ENCODE measurements at places on chromosomes 7 and 10.
A peak's percentile ranks its signal among the peaks of the same experiment; 100 is the strongest.

DNA sequence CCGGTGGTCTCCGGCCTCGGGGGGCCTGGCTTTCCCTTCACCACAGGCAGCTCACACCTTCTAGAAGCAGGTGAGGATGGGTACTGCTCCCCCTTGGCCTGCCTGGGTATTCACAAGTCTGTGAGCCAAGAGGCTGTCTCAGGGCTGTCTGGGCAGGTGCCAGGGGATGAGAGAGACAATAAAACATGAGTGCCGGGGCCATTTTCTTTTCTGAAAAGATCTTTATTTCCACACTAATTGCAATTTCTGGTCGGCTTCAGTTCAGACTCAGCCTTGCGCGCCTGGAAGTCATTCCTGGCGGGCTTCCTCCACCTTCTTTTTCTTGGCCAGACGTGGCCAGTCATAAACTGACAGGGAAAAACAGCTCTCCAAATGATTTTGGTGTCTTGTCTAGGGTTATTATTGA lies 171.2 kb downstream of the ARHGAP12 start:
- no peak for DNase-seq

- DNase-seq, result no peak
These were observed 26.0 kb downstream of the NUP42 start for GRCh38 chr7:23207884-23208283.

DNA sequence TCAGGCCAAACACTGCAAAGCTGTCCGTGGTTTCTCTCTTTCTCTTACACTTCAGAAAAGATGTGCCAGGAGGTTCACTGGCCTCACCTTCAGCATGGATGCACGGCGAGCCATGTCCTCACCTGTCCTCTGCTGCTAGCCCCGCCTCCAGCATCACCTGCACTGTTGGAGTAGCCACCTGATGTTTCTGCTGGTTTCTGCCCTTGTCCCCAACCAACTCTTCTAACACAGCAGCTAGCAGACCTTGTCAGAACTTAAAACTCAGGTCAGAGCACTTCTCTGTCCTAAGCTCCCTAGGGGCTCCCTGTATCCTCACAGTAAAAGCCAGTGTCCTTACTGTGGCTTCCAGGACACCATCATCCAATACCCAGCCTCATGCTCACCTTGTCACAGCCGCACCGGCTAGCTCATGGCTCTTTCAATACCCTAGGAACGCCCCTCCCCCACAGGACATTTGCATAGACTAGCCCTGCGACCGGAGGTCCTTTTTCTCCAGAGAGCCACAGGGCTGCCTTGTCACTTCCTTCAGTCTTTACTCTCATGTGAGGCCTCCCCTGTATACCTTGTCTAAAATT lies 15.2 kb downstream of the PALD1 start:
- DNase-seq, result no peak

- no peak for DNase-seq
These were observed 85.8 kb downstream of the PAXIP1 start for GRCh38 chr7:154916856-154917807.

GRCh38 chr7:72080865-72081510 lies 331.1 kb downstream of the CALN1 start:
- DNase-seq, result no peak

DNA sequence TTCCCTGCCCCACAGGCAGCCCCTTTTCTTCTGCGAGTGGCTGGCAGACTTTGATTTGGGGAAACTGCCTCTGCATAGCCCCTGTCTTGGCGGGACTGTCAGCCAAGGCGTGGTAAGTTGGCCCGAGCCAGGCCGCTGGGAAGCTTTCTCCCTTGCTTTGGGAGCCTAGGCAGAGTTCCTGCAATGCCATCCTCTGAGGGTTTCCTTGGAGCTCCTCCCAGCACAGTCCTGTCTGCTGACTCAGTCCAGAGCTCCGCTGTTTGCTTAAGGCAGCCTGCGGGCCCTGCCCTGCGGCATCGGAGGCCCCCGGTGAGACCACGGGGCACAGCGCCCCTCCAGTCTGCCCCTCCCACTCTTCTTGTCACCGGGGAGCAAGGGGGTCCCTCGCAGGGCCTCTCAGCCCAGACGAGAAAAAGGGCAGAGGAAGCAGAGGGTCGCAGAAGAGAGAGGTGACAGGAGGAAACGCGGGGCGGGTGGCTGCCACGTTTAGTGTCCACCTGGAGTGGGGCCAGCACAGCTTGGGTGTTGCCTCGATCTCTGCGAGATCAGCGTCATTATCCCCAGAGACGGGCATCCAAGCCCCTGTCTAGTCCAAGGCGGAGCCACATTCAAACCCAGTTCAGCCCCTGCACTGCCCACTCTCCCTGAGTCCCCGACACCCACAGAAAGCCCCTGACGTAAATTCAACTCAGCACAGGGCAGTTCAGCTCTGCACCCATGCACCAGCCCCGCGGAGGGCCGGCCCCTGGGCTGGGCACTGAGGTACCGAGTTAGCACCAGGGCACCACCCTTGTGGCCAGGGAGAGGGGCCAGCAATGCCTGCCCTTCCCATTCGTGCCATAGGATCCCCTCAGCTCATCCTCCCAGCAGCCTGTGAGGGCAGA lies 59.0 kb upstream of the CHST15 start:
- peak; percentile 89 for DNase-seq

- DNase-seq, result no peak
These were observed 29.2 kb downstream of the DLD start for GRCh38 chr7:107920048-107920772.

- DNase-seq, result no peak
These were observed 79.5 kb downstream of the PARP12 start for GRCh38 chr7:139982927-139983920.

GRCh38 chr10:6537770-6538169 lies 42.3 kb downstream of the PRKCQ start:
- no peak for DNase-seq

DNA sequence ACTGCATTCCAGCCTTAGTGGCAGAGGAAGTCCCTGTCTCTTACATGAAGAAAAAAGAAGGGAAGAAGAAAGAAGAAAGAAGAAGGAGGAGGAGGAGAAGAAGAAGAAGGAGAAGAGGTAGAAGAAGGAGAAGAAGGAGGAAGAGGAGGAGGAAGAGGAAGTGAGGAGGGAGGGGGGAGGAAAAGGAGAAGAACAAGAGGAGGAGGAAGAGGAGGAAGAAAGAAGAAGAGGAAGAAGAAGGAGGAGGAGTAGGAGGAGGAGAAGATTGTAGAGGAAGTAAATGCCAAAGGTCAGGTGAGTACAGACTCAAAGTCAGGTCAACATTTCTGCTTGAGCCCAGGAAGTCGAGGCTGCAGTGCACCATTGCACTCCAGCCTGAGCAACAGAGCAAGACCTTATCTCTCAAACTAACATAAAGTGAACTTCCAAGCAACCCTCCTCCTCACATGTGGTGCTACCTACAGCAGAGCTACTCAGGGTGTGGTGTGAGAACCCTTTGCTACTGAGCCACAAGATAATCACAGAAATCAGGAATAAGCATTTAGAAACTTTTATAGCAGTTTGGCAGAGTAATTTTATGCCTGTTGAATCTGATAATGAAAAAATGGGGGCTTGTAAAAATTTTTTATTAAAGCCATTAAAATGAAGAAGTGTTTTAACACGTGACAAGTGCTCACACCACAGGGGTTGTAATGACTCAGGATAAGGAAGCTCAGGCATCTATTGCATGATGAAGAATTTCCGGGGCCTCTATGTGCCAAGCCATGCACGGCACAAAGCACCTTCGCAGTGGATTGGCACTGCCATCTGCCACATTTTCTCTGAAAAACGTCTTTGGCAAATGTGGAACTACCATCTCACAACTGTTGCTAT lies 224.9 kb upstream of the AUTS2 start:
- no peak for DNase-seq

DNA sequence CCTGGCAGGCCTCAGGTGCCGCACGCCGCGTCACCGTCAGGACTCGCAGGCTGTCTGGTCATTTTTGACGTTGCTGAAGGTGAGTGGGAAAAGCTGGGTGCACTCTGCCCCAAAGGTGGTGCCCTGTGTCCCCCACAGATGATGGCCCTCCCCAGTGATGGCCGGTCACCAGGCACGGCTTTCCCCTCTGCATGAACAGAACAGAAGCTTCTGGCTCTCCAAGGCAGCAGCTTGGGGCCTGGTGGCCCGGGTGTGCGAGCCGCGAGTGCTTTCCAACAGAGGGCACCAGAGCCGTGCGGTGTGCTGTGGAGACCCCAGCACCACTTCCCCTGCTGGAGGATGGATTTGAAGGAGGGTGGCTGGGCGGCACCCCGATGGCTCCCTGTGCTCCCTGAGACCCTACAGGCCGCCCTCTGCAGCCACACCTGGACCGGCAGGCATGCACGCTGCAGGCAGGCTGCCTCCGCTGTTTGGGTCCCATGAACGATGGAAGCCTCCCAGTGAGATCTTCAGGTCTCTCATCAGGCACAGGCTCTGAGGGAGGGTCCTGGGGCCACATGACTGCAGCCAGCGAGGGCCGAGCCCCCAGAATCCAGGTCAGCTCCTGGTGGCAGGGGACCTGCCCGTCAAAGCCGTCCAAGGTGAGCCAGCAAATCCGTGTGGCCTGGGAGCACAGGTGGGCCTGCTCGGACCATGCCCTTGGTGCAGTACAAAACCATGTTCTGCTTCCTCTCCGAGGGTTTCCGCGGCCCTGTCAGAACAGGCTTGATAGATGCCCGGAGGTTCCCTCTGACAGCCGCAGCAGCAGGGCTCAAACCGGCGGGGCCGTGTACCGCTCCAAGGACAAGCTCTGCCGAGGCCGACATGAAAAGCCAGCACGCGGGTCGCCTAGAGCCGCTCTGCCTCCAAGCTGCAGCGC lies 195.4 kb downstream of the EBF3 start:
- no peak for DNase-seq

- DNase-seq, result peak; percentile 59
These were observed 253.1 kb downstream of the PTEN start for GRCh38 chr10:88116481-88116880.

- no peak for DNase-seq
These were observed 131.5 kb upstream of the ACBD5 start for GRCh38 chr10:27372095-27372494.

DNA sequence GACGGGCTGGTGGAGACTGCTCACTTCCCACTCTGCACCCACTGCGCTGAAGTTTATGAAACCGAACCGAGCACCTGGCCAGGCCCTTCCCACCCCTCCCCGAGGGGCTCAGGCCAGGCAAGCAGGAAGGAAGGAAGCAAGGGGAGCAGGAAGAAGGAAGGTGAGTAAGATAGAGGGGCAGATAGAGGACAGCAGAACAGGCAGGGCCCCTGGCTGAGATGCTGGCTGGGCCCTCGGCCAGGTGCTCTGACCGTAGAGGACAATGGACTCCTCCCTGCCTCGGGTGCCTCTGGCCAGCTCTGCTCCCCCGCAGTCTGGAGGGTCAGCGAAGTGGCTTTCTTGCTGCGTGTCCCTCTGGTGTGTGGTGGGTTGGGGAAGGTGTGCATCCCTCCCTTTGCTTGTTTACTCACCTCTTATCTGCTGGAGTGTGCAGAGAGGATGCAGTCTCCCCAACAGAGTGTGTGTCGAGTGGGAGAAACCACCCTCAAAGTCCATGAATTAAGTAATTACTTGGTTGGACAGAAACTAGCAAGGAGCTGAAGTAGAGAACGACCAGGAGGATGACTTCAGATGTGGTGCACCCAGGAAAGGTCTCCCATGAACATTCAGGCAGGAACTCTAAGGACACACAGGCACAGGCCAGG lies 82.8 kb upstream of the PPP2R2D start:
- no peak for DNase-seq

DNA sequence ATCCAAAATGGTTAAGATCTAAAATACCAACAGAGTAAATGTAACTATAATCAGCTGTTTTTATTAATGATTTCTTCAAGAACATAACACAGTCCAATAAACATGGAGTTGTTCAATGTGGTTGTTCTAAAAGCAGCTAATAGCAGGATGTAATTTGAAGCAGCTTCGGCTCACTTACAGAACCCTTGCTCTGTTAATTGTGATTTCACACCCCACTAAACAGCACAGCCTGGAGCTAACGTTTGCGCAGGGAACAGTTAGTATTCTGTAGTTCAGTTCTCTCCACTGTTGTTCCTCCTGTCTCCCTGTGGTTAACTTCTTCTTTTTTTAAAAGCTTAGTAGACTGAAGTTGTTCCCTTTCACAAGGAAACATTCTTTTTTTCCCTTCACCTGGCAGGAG lies 104.0 kb downstream of the GRM3 start:
- no peak for DNase-seq

DNA sequence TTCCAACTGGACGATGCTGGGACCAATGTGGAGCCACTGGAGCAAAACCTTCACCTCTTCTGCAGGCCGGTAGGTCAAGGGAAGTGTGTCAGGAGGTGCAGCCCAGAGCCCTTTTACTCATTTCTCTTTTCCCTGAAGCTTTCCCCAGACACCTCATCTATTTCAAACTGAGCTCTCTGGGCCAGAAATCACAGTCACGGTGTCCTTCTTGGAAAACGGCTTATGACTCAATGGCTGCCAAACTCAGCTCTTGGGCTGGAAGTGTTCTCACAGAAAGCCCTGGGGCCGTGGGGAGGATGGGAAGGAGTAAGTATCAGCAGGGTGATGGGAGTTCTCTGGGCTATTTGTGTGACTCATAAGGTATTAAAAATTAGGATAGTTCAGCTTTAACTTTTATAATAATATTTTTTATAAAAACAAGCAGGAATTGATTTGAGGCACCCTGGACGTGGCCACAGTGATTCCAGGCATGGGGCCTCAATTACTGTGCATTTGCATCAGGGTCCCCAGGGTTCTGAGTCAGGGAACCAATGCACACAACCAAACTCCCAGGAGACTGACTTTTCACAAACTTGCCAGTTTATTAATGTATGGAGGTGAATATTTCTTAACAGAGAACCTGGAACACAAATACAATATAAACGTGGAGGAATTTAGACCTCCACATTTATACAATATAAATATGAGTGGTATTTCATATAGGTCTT lies 187.4 kb upstream of the TMEM72 start:
- peak; percentile 64 for DNase-seq

GRCh38 chr10:110446954-110447608 lies 50.6 kb upstream of the DUSP5 start:
- DNase-seq, result peak; percentile 79

DNA sequence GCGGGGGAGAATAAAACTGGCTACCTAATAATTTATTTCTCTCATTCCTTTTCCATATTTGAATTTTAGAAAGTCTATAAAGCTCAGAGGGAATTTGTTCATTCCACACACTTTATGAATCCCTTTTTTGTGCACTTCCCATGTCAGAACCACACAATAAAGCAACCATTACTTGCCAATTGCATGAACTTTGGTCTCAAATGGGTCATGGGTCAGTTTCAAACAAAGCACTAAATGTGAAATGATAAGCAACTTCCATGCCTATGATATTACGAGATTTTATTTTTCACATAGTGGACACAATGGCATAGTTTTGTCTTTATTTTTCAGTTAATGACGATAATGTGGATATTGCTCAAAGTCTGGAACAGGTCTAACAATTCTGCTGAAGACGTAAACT lies 18.6 kb upstream of the RELN start:
- DNase-seq, result no peak

GRCh38 chr10:19663344-19663743 lies 152.9 kb upstream of the PLXDC2 start:
- DNase-seq, result no peak
